ENCODE measurements at places on chromosomes 1 and 21. TPM values are rescaled to one million over a fixed set of nuclear protein-coding genes. Genes with fewer than 3 reads are reported as not detected.

The C4BPB gene
- total RNA-seq = not detected

The HTR1D gene
- under 0.01 TPM for total RNA-seq

The S100A5 gene
- not detected for total RNA-seq

The RTCA gene
- total RNA-seq = 27.0 TPM

The MMEL1 gene
- total RNA-seq = 1.4 TPM

The DNASE2B gene
- total RNA-seq = not detected

- DNase-seq = peak; percentile 59
Observed at GRCh38 chr1:241423541-241424479, 66.8 kb upstream of the RGS7 start.

- DNase-seq = no peak
Observed at GRCh38 chr1:232655028-232655745, 25.3 kb upstream of the SIPA1L2 start.

GRCh38 chr1:51578383-51579109 lies 38.3 kb upstream of the OSBPL9 start:
- no peak for DNase-seq

GRCh38 chr1:162003830-162004215 lies 19.8 kb downstream of the OLFML2B start:
- DNase-seq = no peak

DNA sequence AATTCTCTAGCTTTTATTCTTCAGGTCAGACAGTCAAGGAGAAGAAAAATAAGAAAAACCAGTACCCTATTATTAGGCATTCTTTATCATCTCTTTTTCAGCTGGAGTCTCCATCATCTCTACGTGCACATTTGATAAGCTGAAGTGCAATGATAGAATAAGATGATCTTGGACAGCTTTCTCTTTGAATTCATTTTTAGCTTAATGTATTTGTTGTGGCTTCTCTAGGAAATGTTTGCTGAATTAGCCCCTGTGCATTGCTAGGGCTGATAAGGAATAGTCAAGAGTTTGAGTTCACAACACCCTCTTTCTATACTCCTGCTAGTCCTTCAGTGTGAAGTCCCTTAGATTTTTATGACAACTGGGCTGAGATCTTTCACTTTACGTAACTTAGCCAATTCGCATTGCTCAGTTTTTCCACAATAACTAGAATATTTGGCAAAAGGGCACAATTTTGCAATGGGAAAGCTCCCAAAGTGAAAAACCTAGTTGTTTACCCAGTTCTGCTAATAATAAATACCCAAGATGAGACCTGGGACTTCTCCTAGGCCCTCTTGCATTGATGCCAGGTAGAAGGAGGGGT lies 7.0 kb upstream of the KCNJ15 start:
- DNase-seq = no peak

GRCh38 chr21:16426936-16427335 lies 697.2 kb downstream of the USP25 start:
- peak; percentile 17 for DNase-seq

DNA sequence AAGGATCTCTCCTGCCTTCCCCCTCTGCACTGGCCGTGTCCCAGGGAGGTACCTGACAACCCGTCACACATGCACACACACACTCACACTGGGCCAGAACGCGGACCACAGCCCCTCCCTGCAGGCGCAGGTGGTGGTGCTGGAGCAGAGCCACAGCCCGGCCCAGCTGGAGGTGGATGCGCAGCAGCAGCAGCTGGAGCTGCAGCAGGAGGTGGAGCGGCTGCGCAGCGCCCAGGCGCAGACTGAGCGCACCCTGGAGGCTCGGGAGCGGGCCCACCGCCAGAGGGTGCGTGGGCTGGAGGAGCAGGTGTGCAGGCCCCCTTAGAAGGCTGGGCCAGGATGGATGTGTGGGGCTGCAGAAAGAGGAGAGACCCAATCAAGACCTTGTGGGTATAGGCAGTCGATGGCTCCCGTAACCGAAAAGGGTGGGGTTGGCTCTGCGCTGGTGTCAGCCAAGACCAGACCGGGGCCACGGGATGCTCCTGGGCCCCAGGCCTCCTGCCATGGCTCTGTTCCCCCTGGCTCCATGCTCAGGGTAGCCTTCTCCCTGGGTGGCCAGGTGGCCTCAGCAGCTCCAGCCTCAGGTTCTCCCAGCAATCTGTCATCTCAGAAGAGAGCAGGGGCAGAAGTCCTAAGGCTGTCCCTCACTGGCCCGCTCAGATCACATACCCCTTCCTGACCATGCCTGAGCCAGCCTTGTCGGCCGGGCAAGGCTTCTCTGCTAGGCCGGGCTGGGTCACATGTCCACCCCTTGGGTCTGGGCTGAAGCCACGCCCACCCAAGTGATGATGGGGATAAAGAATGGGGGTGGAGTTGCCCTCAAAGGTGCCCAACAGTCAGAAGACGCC lies 8.9 kb downstream of the MFAP2 start:
- DNase-seq = peak; percentile 56

DNA sequence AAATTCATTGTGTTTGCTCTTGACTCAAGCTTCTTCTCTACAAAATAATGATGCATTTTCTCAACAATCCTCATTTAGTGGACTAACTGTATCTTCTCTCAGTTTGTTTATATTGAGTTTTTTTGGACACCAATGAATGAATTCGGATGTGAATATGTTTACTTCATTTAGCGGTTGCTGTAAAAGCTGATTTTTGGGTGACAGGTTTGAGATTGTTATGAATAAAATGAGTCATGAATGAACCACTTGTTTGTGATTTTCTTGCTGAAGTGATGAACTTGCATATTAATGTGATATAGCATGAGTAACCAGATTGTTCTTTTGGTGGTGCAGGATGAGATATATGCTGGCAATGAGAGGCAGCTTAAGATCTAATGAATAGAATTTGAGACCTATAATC lies 3.1 kb downstream of the DNM3 start:
- DNase-seq = no peak

DNA sequence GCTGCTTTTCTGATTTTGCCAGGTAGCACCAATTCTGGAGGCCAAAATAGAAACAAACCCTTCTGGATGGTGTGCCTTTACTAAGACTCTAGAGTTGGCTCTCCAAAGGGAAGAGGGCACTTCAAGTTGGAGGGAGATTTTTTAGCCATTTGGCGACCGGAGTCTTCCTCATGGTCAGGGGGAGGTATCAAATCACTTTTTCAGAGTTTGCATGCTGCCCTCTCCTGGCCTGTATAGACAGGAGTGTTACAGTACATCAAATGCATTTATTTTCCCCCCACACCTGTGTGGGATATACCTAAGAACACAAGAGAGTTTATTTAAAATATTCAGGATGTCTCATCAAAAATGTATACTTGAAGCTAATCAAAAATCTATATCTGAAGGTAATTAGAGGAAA lies 3.2 kb downstream of the GREM2 start:
- DNase-seq = no peak

- DNase-seq = no peak
Observed at GRCh38 chr1:14080653-14081052, 380.7 kb downstream of the PRDM2 start.

- DNase-seq = no peak
Observed at GRCh38 chr1:37704966-37705365, 12.7 kb downstream of the CDCA8 start.

GRCh38 chr1:8294170-8294697 lies 23.7 kb upstream of the SLC45A1 start:
- peak; percentile 45 for DNase-seq

DNA sequence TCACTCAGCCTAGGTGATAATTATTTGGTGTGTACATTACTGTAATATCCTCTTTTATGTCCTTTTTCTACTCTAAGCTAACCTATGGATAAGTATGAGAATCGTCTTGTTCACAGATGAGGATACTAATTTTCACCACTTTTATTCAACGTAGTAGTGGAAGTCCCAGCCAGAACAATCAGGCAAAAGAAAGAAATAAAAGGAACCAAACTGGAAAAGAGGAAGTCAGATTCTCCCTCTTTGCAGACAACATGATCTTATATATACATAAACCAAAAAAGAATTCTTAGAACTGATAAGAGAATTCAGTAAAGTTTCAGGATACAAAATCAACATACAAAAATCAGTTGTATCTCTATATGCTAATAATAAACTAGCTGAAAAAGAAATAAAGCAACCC lies 12.6 kb upstream of the RGL1 start:
- DNase-seq = no peak

- peak; percentile 37 for DNase-seq
Observed at GRCh38 chr1:56576880-56577405, 2.4 kb downstream of the PLPP3 start.

DNA sequence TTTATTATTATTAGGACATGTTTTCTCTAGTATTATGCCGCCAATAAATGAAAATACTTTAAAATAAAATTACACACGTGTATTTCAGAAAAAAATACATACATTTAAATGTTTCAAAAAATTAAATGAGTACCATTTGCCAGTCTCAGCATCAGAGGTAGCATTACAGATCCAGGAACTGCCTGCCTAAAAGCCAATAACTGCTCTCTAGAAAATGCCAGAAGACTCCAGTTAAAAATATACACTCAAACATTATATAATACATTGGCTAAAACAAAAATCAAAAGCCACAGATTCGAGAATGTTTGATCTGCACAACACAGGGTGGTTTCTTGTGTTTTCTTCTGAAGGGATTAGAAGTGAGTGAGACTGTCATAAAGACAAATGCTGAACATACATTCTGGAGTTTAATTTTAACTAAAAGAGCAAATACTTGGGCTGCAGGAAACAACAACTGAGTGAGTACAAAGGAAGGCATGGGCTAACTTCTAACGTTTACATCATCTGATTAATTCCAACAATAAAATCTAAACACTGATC lies 105.5 kb downstream of the RERE start:
- DNase-seq = peak; percentile 54

DNA sequence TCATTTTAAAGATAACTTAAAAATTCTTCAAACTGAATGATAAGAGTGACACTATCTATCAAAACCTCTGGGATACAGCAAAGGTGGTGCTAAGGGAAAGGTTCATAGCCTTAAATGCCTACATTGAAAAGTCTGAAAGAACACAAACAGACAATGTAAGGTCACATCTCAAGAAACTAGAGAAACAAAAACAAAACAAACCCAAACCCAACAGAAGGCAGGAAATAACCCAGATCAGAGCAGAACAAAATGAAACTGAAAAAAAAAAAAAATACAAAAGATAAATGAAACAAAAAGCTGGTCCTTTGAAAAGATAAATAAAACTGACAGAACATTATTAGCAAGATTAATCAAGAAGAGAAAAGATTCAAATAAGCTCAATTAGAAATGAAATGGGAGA lies 6.8 kb downstream of the ODF2L start:
- DNase-seq = peak; percentile 22

Measured in lung microvascular endothelial cell (primary cell).